A549 (cell line): ENCODE measurements at places on chromosomes 12 and 14.

GRCh38 chr12:19409376-19409775, 29.9 kb upstream of the AEBP2 start:
- no peak for DNase-seq

GRCh38 chr14:72753044-72753710, 140.7 kb downstream of the DPF3 start:
- no peak for DNase-seq

DNA sequence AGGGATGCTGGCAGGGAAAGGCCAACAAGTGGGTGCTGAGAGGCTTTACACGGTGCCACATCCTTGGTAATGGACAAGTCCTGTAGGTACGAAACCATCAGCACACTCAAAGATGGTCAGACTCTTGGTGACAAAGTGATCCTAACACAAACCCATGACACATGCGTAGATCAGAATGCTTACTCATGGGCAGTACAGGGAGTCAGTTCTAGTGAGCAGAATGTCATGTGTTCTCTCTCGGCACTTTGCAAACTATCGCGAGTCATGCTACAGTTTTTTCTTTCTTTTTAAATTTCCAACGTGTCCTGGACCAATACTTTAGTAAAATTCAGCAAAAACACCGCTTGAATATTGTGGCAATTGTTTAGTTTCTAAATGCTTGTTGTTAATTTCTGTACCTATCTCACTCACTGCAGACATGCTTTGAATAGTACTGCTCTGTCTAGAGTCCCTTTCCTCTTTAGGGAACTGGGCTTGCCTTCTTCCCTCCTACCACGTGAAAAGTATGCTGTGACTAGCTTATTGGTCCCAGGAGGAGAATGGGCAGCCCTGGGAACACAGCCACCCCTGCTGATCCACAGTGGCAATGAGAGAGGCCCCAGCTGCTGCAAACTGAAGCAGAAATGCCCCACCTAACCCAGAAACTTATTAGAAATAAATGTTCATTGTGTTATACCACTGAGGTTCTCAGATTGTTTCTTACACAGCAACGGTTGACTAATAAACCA, 62.4 kb downstream of the UBR7 start:
- DNase-seq, result peak; percentile 84

- no peak for DNase-seq
These were observed 9.9 kb upstream of the MYH6 start for GRCh38 chr14:23418021-23418420.

GRCh38 chr14:53310412-53310811, 157.3 kb upstream of the DDHD1 start:
- DNase-seq, result no peak

DNA sequence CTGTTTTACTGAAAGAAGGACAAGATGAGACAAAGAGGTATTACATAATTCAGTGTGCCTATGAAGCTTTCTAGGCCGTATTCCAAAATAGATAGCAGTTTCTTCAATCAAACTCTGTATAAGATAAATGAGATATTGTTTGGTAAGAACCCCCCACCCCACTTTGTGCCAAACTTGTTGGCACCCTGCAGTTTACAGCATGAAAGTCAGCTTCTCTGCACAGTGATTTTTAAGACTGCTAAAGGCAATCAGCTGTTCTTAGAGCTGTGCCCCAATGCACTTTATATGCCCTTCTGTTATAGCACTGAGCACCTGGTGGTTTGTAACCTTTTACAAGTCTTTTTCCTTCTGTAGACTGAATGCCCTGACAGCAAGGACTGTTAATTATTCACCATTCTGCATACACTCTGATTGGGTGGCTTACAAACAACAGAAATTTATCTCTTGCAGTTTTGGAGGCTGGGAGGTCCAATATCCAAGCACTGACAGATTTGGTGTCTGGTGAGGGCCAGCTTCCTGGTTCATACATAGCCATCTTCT, 76.7 kb downstream of the ANO4 start:
- DNase-seq, result no peak

GRCh38 chr14:59026081-59026480, 162.4 kb upstream of the DAAM1 start:
- no peak for DNase-seq

- no peak for DNase-seq
These were observed 183.9 kb upstream of the SOX5 start for GRCh38 chr12:24133384-24133783.

GRCh38 chr14:71078500-71078899, 171.2 kb downstream of the PCNX1 start:
- no peak for DNase-seq

- no peak for DNase-seq
These were observed 782.2 kb downstream of the MED13L start for GRCh38 chr12:115495300-115495699.

- DNase-seq, result no peak
These were observed 361.9 kb upstream of the TMTC1 start for GRCh38 chr12:30145684-30146032.

GRCh38 chr12:58920961-58921861, 907 bp upstream of the LRIG3 start:
- no peak for DNase-seq

- DNase-seq, result no peak
These were observed 109.3 kb upstream of the TMTC1 start for GRCh38 chr12:29893002-29893401.

GRCh38 chr14:69473946-69474345, 10.6 kb upstream of the PLEKHD1 start:
- no peak for DNase-seq

DNA sequence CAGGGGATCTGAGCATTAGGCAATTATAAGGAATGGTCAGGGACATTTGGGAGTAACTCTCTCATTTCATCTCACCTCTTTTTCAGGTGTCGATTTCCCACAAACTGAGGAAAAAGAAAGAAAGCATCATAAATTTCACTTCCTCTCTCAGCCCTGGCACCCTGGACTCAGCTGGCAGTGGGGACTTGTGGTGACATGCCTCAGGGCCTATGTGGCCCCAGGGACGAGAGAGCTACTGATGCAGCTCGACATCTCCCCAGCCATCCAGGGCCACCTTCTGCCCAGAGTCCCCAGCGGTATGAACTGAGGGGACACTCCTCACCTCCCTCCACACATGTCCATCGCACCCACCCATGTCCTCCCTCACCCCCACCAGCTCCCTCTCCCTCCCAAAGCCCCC, 11.7 kb downstream of the TNFRSF1A start:
- no peak for DNase-seq

GRCh38 chr12:11922361-11922760, 148.4 kb upstream of the BCL2L14 start:
- no peak for DNase-seq

DNA sequence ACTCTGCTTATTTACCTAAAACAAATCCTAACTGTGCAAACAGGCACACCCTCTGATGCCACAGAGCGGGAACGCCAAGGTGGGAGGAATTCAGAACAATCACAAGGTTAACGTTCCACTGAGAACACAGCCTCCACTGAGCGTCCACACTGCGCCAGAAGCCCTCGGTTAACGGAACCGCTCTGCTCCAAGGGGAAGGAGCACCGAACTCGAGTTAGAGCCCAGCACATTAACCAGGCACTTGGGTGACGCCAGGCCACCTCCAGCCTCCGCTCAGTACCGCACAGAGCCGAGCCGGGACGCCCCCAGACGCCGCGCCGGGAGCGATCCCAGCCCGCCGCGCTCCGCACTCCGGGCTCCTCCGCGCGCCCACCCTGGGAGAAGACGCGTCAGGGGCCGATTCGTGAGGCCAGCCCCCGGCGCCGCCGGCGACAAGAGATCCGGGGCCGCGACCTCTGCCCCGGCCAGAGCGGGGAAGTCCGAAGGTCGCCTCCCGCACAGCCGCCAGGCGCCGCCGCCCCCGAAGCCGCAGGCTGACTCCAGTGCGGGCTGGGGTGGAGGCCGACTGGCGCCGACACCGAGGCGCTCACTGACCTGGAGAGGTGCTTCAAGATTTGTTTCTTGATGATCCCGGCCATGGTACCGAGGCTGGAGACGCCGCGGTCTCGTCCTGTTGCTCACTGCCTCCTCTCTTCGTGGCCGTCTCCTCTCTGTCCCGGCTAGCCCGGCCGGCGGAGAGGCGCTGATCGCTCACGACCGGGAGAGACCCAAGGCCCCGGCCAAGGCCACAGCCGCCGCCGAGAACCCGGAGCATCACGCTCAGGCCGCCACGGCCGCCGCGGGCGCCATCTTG, 450 bp downstream of the BLTP3B start:
- no peak for DNase-seq

DNA sequence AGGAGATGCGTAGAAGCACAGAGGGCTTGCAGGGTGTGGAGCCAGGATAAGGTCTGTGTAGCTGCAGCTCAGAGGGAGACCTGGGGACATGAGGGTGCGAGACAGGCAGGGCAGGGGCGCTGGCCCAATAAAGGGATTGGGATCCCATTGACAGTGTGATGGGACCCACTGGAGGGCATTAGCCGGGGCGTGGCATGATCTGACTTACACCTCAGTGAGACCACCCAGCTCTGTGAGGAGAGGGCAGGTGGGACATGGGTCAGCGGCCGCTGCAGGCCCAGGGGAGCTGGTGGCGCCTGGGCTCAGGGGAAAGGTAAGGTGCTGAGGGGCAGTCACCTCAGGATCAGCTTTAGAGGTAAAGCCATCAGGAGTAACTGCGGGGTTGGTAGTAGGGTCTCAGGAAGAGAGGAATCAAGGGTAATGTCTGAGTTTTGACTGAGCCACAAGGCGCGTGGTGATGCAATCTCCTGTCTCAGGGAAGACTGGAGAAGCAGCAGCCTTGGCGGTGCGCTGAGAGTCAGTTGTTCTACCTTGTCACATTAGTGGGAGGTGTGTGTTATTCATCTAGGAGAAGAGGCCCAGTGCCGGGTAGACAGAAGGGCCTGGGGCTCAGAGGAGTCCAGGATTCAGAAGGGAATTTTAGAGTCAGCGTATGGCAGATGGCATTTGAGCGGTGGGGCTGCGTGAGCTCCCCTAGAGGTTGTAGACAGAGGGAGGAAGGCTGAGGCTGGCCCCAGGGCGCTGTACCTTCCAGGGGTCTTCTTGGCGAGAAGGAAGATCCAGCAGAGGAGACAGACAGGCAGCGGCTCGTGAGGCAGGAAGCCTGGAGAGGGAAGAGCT, 30.8 kb upstream of the BDKRB2 start:
- no peak for DNase-seq
